ENCODE measurements at places on chromosomes 12 and 14.

DNA sequence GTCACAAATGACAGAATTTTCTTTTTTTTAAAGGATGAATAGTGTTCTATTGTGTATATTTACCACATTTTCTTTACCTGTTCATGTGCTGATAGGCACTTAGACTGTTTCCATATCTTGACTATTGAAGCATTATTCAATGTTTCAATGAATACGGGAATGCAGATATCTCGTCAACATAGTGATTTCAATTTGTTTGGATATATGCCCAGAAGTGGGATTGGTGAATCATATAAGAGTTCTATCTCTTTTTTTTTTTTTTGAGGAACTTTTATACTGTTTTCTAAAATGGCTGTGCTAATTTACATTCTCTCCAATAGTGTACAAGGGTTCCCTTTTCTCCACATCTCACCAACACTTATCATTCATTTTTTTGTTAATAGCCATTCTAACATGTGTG, 97.9 kb upstream of the FAR2 start:
- no peak for DNase-seq

GRCh38 chr14:102644523-102644922, 52.1 kb downstream of the RCOR1 start:
- DNase-seq: no peak

DNA sequence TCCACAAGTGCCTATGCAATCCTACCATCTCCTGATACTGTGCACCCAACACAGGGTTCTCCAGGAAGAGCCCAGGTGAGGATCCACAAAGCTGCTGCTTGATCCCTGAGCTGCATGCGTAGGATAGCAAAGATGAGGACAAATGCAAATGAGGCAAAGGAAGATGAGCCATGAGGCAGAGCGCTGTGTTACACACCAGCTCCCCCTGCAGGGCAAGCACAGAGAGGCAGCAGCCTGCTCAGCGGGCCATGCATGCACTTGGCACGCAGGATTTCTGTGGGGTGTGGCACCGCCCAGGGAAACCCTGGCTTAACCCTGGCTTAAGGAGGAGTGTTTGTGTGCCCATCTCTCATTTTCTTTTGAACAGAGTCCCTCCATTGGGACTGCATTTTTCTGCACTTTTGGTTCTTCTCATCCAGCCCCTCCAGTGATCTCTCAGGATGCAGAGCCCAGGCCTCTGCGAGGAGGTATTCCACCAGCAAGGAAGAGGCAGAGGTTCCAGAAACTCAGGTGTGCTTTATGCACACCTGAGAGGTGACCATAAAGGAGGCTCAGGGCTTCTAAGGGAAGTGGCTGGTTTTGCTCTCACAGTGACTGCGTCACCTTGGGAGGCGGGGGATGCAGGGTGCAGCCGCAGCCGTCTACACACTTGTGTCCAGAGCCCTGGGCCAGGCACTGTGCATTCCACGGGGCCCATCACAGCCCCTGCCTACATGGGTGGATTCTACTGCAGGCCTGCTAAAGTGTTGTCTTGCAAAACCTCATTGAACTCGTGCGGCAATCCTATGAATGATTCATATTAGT, 973.3 kb upstream of the TMEM132C start:
- peak; percentile 37 for DNase-seq

- no peak for DNase-seq
Observed at GRCh38 chr12:1584326-1584725, 10.1 kb downstream of the FBXL14 start.

DNA sequence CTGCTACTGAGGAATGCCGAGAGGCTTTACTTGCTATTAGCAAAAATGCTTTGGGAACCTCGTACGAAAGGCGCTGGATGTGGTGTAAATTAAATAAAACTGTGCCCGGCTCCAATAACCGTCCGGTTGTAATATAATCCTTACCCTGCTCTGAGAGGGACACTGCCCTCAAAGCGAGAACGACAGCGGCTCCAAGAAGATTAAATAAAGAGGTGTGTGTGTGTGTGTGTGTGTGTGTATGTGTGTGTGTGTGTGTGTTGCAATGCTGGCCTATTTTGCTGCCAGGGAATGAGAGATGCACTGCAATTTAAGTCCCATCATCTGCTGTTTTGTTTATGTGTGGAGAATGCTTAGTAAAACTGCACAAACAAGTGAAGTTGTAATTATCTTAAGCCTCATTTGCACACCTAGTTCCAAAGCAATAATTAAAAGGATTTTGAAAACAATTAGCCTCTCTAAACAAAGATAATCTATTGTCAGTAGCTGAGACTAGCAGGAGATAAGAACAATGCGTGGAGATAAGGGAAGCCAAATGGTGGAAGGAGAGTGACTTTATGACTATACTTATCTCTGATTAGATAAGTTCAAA, 1.2 kb upstream of the SIX1 start:
- no peak for DNase-seq

DNA sequence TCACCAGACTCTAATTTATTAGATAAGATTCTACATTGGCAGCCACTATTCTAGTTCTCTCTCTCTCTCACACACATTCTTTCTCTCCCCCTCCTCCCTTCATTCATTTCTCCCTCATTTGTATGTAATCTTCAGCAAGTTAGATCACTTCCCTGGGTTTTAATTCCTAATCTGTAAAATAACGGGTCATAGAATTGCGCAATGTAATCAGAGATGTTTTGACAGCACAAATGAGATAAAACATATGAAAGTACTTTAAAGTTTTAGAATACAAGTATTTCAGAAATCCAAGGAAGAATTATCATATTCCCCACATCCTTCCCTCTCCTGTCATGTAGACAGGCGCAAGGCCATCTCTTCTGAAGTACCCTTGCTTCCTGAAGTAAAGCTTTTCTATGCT, 21.7 kb downstream of the STYK1 start:
- DNase-seq: no peak

DNA sequence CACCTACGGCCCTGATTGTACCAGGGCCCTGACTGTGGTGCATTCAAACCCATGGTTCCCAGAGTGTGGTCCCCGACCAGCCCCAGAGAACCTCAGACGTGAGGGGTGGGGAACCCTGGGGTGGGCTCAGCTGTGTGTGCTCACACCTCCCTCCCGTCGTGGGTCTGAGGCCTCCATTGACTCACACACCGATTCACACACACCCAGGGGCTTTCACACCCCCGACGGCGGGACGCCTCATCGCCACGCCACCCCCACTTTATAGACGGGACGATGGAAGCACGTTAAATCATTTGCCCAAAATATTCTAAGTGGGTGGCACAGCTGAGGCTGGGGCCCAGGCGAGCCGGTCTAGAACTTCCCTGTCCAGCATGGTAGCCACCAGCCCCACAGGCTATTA, 3.4 kb upstream of the FBRSL1 start:
- DNase-seq: no peak

DNA sequence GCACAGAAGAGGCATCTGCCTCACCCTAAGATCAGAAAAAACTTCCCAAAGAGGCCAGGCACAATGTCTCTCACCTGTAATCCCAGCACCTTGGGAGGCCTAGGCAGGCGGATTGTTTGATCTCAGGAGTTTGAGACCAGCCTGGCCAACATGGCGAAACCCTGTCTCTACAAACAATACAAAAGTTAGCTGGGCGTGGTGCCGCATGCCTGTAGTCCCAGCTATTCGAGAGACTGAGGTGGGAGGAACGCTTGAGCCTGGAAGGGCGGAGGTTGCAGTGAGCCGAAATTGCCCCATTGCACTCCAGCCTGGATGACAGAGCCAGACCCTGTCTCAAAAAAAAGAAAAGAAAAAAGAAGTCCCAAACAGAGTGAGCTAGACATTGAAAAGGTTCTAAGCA, 4.5 kb downstream of the ZBTB1 start:
- no peak for DNase-seq

GRCh38 chr12:66929121-66929520, 250.2 kb upstream of the GRIP1 start:
- DNase-seq: peak; percentile 13

DNA sequence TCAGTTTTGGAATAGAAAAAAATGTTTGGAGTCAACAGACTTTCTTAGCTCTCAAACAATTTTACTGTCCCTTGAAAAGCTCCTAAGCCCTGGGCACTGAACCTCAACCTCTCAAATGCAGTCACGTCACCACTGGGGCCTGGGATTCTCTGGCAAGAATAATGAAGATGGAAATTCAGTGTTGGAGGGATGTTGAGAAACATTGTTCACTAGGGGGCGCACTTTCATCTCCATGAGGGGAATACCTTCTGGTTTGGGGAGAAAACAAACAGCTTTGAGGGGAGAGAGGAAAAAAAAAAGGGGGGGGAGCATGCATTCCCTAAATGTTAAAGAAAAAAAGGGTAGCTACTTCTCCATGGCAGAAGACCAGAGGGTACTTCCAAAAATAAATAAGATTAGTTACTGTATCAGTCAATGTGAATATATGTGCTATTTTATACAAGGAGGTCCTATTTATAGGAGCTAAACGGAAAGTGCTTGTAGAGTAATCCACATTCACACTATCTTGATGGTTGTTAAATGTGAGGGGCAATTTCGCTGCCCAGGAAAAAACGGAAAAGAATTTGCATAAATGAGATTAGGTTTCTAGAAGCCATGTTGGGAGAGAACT, 5.8 kb upstream of the TBPL2 start:
- DNase-seq: peak; percentile 70

DNA sequence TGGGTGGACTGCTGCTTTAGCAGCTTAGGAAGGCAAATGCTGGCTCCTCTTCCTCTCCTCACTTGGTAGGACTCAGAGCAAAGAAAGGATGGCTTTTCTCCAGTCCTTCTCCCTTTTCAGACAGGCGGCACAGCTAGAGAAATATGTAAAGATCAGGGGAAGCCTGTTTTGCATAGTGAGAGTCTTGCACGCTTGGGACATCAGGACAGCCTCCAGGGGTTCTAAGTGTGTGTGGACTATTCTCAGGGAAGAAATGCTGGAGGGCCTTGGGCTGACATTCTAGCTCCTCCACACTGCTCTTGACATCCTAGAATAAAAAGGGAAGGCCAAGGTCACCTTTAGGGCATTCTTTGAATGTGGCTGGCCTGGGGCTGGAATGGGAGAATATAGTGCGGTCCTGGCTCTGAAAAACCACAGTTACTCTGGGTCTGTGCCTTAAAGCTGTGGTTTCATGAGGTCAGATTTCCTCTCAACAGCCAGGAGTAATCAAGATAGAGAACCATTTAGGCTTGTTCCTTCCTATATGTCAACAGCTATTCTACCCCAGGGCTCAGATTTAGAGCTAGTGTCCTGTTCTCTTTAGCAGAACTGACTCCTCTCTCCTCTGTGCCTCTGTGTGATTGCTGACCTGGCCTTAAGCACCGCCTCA, 24.3 kb downstream of the CMA1 start:
- DNase-seq: no peak

DNA sequence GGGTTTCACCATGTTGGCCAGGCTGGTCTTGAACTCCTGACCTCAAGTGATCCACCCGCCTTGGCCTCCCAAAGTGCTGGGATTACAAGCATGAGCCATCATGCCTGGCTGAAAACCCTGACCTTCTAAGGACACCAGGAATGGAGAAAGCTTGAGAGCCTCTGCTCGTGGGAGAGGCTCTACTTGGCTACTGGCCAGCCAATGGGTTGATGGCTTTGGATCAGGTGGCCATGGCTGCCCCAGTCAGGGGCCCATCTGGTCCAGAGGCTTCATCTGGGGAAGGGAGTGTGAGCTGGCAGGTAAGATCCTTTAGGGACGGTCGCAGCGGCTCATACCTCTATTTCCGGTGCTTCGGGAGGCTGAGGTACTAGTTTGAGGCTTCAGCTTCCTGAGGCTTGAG, 42.5 kb upstream of the PPP1CC start:
- no peak for DNase-seq

DNA sequence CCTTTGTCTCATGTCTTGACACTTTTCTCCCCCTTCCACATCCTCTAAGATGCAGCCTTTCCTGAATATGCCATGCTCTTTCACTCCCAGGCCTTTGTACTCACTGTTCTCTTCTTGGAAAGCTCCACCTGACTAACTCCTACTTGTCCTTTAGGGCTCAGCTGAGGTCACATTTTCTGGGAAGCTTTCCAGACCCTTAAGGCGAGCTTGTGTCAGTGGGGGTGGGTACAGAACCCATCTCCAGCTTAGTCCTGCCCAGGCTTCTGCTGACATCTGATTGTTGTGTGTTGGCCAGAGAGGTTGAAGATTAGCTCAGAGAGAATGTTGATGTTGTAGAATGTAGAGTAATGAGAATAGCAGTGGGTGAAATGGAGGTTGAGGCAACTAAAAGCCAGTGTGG, 2.9 kb upstream of the TSFM start:
- no peak for DNase-seq

DNA sequence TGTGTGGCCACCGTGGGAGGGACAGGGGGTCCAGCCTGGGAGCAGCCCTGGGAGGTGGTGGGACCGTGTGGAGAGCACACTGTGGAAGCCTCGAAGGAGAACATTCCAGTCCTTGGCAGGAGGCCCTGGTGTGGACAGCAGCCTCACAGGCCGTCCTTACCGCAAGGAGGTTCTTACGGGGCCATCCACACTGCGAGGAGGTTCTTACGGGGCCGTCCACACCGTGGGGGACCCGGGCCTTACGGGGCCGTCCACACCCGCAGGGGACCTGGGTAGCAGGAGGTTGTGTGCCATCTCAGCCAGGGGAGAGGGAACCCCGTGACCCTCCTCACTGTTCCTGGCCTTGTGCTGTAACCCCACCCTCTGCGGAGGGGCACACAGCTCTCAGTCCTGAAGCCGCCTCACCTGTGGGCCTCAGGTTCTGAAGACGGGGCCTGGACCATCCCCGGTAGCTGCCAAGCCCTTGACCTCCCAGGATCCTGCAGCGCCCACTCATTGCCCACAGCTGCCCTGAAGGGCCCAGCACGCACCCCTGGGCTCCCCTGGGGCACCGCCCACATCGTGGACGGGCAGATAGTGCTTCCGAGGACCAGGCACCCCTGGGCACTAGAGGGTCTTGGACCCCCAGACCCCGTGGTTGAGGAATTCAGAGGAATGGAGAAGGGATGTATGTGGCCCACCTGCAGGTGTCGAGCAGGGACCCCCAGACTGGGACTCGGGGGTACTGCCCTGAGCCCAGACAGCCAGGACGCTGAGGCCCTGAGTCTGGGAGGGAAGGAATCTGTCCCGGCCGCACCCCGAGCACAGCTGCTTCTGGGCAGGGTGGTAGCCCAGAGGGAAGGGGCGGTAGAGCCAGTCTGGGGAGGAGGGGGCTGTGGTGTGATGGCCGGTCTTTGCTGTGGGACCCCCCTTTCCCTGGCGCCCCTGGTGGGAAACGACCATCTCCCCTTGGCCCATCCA, 37.3 kb downstream of the LRCOL1 start:
- DNase-seq: no peak

GRCh38 chr12:120481022-120481767, 11.6 kb upstream of the SRSF9 start:
- DNase-seq: no peak

GRCh38 chr14:105529569-105530284, 3.3 kb downstream of the TMEM121 start:
- DNase-seq: no peak

DNA sequence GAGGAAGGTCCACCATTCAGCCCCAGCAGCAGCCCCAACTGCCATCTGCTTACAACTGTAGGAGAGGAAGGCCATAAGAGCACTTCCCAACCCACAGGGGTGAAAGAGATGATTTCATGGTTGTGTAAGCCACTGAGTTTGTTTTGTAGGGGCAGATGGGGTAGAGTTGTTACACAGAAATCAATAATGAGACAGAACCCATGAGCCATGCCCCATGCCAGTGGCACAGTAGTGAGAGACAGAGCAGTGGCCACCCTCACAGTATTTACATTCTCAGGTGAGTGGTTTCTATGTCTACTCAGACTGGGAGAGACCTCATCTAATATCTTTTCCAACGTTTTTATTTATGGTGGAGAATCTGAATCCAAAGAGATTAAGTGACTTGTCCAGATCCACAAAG, 68.6 kb downstream of the NUAK1 start:
- no peak for DNase-seq

All from stimulated activated CD4-positive, alpha-beta T cell treated with anti-CD3 and anti-CD28 coated beads, Interleukin-2, amount 100 ng/mL, for 48 hours (primary cell).